ENCODE measurements at places on chromosomes 1 and 21. TPM values are rescaled to one million over a fixed set of nuclear protein-coding genes. Genes with fewer than 3 reads are reported as not detected.
A peak's percentile ranks its signal among the peaks of the same experiment; 100 is the strongest.

GRCh38 chr1:245591346-245592188 is 436.8 kb downstream of the KIF26B start:
- DNase-seq, result no peak

GRCh38 chr1:59022799-59023198 is 239.0 kb upstream of the JUN start:
- DNase-seq, result no peak

DNA sequence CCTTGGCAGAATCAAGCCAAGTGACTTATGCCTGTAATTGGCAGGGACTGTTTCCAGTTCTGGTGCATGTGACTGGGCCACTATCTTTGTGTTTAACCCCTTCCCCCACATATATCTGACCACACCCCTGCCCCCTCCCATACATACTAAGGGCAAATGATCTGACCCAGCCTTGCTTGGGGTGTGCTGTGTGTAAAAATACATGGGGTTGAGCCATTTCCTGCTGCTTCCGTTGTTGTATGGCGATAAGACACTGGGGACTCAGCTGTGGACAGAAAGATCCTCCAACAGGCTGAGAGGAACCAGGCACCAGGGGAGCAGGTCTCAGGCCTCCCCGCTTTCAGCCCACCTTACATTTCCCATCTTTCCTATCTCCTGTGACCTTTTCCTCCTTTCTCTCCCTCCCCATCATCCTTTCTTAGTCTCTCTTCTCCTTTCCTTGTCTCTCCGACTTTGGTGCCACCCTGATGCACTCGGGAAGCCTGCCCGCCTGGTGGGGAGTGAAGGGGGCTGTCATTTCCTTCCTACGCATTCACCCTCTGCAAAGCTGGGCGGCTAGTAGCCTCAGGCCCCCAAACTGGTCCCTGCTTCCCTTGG is 39.7 kb downstream of the TMCC2 start:
- DNase-seq, result no peak

DNA sequence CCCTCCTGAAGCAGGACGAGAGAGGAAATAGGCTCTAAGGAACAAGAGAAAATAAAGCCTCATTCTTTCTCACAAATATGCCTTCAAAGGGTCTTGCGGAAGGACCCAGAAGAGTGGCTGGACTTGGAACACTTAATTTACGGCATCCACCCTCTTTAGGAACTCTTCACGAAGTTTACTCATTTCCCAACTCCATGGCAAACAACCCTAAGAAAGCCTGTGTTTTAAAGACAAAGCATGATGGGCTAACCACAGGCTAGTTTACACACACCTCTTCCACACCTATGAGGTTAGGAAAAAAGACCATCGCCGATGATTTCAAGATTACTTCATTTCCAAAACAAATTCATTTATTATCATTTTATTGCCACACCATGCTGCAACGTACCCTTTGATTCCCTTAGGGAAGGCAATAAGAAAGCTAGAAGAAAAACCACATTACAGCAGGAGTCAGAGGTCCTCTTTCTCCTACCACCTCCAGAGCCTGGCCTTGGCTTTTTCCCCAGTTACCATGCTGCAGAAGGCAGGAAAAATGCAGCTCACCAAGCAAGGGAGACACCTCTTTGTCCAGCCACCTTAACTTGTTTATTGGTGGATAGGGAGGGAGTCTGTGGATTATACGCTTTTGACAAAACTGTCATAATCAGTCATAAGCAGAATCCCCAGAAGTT is 29.6 kb downstream of the CHI3L2 start:
- no peak for DNase-seq

GRCh38 chr1:244836135-244836521 is 670 bp downstream of the COX20 start:
- DNase-seq, result no peak

DNA sequence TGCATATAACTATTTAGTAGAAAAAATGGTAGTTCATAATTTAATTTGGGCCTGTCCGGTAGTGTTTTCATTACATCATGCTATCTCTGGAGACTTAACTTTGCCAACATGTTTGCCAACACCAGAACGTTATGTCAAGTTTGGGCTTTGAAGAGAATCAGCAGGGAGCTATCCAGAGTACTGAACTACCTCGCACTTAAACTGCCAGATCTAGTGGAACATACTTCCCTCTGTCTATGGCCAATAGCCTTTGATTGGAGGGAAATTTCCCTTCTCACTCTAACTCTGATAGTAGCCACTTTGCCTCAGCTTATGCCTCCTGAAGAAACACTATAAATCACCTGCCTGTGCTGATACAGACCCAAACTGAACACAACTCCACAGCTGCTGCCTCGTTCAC is 10.0 kb downstream of the LRRC53 start:
- DNase-seq, result no peak

DNA sequence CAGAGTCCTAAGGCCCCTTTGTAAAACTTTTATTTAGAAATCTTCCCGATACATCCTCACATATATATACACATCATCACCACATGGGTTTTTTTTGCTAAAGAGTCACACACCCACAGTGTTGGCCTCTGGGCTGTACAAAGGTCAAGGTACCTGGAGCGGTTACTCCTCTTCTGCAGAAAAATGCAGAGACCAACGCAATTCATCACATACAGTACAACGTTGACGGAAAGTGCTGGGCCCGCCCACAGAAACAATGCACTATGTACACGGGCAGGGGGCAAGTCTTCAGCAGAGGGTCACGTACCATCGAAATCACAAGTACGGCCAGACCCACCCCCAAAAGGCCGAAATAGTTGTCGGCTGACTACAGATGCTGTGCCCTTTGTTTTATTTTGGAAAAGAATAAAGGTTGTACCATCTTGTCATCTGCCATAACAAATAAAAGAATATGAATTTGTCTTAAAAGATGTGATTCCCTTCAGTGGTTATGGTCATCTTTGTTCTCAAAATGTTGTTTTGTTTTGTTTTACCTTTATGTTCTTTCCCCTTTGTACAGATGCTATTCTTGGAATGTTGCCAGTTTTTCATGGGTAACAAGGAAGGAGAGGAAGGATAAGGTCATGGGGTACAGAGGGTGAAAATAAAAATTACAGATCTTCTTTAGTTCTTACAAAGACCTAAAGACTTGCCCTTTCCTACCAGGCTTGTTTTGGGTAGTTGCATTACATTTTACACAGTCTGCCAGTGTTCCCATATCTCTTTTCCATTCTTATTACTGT is 15.6 kb downstream of the TAL1 start:
- DNase-seq, result no peak

- no peak for DNase-seq
These were observed 668.2 kb downstream of the KIF26B start for GRCh38 chr1:245822996-245823395.

DNA sequence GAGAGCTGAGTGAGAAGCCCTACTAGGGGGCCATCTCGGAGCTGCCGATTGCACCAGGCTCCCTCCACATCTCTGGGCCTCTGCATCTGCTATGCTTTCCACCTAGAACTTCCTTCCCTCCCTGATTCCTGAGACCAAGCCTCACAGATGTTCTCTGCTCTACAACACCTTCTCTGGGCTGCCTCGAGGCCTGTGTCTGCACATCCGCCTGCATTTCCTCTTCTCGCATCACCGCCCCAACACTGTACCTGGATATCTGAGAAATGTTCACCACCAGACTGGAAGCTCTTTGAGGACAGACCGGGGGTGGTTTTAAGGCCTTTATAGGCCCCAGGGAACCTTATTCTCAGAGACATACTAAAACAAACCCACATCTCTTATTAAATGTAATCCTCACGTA is 20.7 kb downstream of the CTNNBIP1 start:
- DNase-seq, result no peak

- DNase-seq, result no peak
These were observed 4.2 kb downstream of the S100A13 start for GRCh38 chr1:153623101-153623500.

- DNase-seq, result no peak
These were observed 126.4 kb upstream of the GALNT2 start for GRCh38 chr1:229940684-229941083.

- no peak for DNase-seq
These were observed 286.1 kb downstream of the DPYD start for GRCh38 chr1:97634758-97635157.

GRCh38 chr1:203373991-203374390 is 23.1 kb upstream of the FMOD start:
- no peak for DNase-seq

GRCh38 chr1:109214695-109215623 is 1.2 kb downstream of the SARS1 start:
- peak; percentile 23 for DNase-seq

DNA sequence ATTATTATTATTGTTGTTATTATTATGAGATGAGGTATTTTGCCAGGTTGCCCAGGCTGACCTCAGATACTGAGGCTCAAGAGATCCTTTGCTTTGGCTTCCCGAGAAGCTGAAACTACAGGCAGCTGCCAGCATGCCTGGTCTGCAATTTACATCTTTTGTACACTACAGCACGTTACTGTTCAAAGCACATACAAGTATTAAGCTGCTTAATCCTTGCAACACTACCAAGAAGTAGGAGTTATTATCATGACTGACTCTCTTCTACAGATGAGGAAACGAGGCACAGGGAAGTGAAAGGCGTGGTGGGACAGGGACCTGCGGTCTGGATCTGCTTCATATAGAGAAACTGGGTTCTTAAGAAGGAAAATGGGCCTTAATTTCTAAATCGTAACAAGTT is 11.6 kb downstream of the ERG start:
- no peak for DNase-seq

- DNase-seq, result no peak
These were observed 498.2 kb upstream of the NR5A2 start for GRCh38 chr1:199529324-199529723.

- peak; percentile 95 for DNase-seq
These were observed 15.3 kb downstream of the RNU1-1 start for GRCh38 chr1:16498573-16499413.

GRCh38 chr21:16571594-16571993 is 841.8 kb downstream of the USP25 start:
- DNase-seq, result no peak

DNA sequence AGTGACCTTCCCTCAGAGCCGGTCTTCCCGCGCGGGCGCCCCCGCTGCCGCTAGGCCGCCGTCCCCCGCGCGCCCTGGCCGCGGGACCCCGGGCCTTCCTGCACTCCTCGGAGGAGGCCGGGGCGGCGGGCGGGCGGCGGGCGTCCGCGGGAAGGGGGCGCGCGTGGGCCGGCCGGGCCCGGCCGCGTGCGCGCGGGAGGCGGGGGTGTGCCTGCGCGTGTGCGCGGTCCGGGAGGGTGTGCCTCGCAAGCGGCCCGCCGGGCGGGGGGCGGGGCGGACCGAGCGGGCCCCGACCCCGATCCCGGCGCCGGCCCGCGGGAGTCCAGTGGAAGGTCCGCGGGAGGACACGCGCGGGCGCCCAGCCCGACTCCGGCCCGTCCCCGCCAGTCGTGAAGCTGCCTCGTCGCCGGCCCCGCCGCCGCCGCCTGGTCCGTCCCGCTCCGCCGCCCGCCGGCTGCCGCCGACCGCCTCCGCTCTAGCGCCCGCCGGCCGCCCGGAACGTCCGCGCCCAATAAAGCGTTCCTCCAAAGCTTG is 438 bp downstream of the MRPS6 start:
- peak; percentile 29 for DNase-seq

DNA sequence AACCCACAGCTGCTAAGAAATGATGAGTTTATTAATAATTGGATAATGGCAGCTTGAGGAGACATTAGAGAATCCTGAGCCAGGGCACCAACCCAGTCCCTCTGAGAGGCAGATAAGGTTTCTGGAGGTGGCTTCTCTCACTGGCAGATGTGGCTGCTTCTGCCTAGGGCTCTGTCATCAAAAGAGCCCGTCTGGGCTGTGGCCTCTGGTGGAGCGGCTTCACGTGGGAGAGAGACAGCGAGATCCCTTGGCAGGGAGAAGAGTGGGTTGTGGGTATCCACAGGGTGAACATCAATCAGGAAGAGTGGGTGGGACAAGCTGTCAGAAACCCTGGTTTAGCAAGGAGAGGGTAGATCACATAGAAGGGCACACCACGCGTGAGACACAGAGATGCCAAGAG is 30.0 kb downstream of the VWA5B1 start:
- no peak for DNase-seq

DNA sequence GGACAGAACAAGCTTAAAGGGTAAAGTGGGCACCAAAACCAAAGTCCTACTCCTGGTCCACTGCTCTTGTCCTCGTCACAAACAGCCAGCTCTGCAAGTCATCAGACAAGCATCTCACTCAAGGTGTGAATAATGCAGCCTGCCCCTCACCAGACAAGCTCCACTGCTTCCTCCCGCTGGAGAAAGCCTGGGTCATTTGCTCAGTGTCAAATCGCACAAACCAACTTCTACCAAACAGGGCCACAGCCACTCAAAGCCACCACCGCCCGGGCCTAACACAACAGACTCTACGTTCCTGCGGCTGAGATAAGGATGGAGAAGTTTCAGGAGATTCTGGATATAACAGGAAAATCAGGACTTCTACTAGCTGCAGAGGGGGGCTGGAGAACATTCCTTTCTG is 3.3 kb downstream of the SSBP3 start:
- DNase-seq, result no peak

DNA sequence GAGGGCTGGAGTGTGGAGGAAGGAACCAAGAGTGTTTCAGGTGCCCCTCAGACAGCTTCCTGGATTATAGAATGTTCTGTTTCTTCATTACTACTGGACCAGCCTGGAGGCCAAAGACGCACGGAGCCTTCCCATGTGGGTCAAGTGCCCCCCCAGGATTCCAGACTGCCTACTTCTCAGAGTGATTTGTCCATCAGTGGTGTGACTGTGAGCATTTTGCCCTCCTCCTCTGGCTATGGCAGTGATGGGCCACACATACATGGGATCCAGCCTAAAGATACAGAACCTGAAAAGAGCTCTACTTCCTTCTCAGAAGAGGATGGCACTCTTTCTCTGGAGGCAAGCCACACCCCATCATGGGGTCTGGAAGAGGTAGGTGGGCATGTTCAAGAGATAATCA is 64.9 kb downstream of the MACF1 start:
- DNase-seq, result no peak

GRCh38 chr1:247448107-247448791 is 9.7 kb downstream of the OR2B11 start:
- DNase-seq, result peak; percentile 74

The ZBED6 gene
- 12.5 TPM for total RNA-seq

The SYNC gene
- total RNA-seq, result 0.11 TPM

The ACKR1 gene
- total RNA-seq, result 0.63 TPM

The KLHDC9 gene
- 5.8 TPM for total RNA-seq

The PTPRC gene
- total RNA-seq, result 0.71 TPM

The HRNR gene
- total RNA-seq, result not detected

The FAM110D gene
- total RNA-seq, result 0.37 TPM

The OR10J1 gene
- total RNA-seq, result not detected

The L1TD1 gene
- 296 TPM for total RNA-seq

The TMEM52 gene
- total RNA-seq, result 15.0 TPM
